ENCODE measurements at places on chromosomes 2 and 18. TPM values are rescaled to one million over a fixed set of nuclear protein-coding genes. Genes with fewer than 3 reads are reported as not detected.

GRCh38 chr2:222431869-222432268, 7.5 kb downstream of the SGPP2 start:
- no peak for DNase-seq
- no peaks in the 10 kb centered on the region for H3K4me1 ChIP-seq
- no peaks in the 10 kb centered on the region for H3K27me3 ChIP-seq
- H3K4me3 ChIP-seq = no peak overlapping the region

Gene ABCB11
- 0.21 TPM for total RNA-seq

Gene MARCO
- 22.2 TPM for total RNA-seq

- no peaks in the 10 kb centered on the region for H3K36me3 ChIP-seq
- peaks cover 1% of the 10 kb centered on the region for H3K4me1 ChIP-seq
- H3K27ac ChIP-seq = no peak overlapping the region
- no peak for DNase-seq
- no peak overlapping the region for H3K4me3 ChIP-seq
These were observed 174.2 kb upstream of the RBMS1 start for GRCh38 chr2:160667811-160668210.
